ENCODE measurements at places on chromosomes 3 and 15. TPM values are rescaled to one million over a fixed set of nuclear protein-coding genes. Genes with fewer than 3 reads are reported as not detected.

The STRIT1 gene
- not detected for total RNA-seq

GRCh38 chr15:92049290-92049989 is 195.9 kb downstream of the SLCO3A1 start:
- no peak for DNase-seq

DNA sequence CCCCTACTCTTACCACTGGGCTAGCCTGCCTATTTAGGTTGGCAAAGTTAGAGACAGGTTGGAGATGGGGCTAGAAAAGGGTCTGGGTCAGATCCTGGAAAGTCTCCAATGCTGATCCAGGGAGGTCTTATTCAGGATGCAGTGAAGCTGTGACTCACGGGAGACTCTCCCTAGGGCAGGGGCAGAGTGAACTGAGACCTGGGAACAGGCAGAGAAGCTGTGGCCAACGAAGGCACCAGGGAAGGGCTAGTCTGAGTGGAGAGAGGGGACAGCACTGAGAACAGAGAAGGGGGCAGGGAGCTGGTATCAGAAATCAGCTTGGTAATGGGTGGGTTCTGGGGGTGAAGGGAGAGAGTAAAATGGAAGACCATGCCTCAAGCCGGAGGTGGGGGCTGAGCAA is 2.2 kb downstream of the LTF start:
- no peak for DNase-seq

- DNase-seq = peak; percentile 72
These were observed 49.5 kb upstream of the SLC9A9 start for GRCh38 chr3:143897576-143898295.

DNA sequence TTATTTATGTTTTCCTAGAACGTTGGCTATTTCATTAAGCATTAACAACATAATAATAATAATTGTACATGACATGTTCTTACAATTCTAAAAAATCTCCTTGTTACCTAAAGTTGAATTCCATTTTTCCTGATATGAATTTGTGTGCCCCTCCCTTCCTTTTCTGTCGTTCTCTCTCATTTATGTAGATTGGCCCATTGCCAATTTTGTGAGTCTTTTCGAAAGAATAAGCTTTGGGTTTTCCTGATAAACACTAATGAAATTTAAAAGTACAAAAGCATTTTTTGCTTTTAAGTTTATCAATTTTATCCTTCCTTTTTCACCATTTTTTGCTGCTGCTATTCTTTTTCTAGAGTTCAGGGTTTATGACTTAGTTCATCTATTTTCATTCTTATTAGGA is 44.9 kb downstream of the PRR23E start:
- DNase-seq = no peak

- DNase-seq = no peak
These were observed 325.1 kb upstream of the THBS1 start for GRCh38 chr15:39255760-39256159.

- DNase-seq = peak; percentile 49
These were observed 17.4 kb upstream of the KCNMB2 start for GRCh38 chr3:178518660-178519396.

DNA sequence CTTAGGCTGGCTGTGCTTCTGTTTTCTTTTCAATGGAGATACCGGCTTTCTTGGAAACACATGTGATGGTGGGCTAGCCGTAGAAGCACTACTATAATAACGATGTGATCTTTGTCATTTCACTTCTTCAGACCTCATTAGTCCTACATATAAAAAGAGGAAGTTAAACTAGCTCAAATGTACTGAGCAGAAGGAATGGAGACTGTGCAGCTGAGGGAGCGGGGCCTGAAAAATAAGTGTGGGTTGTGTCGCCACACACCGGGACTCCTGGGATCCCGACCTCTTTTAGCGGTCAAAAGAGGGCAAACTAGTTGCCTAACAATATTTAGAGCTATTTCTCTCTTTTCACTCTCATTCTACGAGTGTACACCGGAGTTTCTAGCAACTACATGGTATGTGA is 1.0 kb upstream of the RNF7 start:
- no peak for DNase-seq

DNA sequence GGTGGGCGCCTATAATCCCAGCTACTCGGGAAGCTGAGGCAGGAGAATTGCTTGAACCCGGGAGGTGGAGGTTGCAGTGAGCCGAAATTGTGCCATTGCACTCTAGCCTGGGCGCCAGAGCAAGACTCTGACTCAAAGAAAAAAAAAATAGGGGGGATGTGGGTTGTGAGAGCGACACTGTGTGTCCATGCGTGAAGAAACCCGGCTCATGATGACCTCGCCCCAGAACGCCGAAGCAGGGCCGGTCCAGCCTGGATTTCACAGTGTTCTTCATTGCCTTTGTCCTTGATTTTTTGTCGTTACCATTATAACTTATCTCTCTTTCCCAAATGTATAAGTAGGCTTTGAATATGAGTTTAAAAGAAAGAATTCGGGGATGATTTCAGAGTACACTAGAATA is 128.7 kb downstream of the PGPEP1L start:
- DNase-seq = no peak

GRCh38 chr15:41957021-41957897 is 15.1 kb downstream of the EHD4 start:
- no peak for DNase-seq

GRCh38 chr3:139668332-139668731 is 9.4 kb downstream of the NMNAT3 start:
- DNase-seq = no peak

- no peak for DNase-seq
These were observed 3.2 kb upstream of the SENP2 start for GRCh38 chr3:185582871-185583270.

All from A172 (cell line).